ENCODE measurements at places on chromosomes 3 and 15.

DNA sequence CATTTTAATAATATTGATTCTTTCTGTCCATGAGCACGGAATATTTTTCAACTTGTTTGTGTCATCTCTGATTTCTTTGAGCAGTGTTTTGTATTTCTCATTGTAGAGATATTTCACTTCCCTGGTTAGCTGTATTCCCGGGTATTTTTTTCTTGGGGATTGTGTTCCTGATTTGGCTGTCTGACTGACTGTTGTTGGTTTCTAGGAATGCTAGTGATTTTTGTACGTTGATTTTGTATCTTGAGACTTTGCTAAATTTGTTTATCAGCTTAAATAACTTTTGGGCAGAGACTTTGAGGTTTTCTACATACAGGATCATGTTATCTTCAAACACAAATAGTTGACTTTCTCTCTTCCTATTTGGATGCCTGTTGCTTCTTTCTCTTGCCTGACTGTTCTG lies 418.8 kb upstream of the ALCAM start:
- DNase-seq = no peak

GRCh38 chr3:196547067-196547466 lies 21.3 kb downstream of the WDR53 start:
- DNase-seq = no peak

- DNase-seq = no peak
Observed at GRCh38 chr3:195003006-195003892, 267.7 kb downstream of the XXYLT1 start.

GRCh38 chr3:36175113-36175812 lies 205.0 kb upstream of the STAC start:
- DNase-seq = no peak

DNA sequence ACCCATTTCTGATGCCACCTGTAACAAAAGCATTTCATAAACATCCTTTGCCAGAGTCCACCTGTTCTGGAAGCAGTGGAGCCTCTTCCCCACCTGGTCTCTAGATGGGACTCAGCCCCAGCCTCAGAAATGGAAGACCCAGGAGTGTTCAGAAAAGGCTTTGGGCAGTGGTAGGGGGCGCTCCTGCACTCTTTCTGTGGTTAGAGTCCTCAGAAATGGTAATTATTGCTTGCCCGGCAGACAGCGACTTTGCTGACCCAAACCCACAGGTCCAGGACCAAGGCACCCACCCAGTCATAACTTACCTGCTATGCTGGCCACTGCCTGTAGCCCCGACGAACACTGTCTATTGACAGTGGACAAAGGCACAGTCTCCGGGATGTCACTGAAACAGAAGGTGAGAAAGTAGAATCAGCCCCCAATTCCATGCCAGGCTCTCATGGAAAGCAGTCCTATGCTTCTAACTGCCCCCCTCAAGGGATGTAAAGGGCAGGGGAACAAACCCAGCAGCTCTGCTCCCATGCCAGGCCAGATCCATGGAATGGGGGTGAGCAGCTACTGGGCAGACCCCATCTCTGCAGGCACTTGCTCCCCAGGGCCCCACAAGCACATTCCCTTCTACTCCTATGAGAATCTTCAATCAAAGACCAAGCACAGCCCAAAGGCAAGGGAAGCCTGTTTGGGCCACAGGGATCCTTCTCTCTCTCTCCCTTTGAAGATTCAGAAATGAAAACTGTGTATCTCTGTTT lies 5.1 kb downstream of the ACAA1 start:
- peak; percentile 32 for DNase-seq

DNA sequence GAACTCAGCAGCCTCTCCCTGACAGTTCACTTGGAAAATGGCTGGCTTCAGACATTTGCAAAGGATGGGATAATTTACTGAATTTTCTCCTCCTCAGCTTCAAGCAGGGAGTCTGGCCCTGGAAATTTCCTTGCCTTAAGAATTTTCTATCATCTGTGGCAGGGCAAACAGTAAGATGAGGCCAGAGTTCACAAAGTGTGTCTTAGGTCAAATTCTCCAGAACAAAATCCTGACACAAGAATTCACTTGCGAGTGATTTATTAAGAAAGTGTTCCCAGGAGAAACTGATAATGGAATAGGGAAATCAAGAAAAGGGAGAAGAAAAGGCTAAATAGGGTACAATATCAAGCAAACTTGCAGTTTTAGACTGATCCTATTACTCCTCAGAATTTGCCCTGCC lies 55.3 kb downstream of the SNTN start:
- no peak for DNase-seq
